Caki2 (cell line): ENCODE measurements at places on chromosomes 1 and 21. TPM values are rescaled to one million over a fixed set of nuclear protein-coding genes. Genes with fewer than 3 reads are reported as not detected.
A peak's percentile ranks its signal among the peaks of the same experiment; 100 is the strongest.

DNA sequence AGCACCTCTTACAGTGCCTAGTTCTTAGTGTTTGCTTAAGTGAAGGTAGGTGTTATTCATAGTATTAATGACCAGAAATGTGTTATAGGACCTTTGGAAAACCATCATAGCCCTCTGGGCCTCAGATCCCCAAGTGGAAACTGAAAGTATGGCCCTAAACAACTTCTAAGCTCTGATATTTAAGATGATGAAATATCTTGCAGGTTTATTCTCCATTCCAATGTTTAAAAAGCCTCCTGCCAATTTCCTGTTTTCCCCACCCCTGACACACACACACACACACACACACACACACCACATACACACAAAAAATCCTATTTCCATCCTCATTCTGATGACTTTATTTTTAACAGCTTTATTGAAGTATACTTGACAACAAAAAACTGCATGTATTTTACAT, 108.2 kb downstream of the DIRAS3 start:
- no peak for DNase-seq

DNA sequence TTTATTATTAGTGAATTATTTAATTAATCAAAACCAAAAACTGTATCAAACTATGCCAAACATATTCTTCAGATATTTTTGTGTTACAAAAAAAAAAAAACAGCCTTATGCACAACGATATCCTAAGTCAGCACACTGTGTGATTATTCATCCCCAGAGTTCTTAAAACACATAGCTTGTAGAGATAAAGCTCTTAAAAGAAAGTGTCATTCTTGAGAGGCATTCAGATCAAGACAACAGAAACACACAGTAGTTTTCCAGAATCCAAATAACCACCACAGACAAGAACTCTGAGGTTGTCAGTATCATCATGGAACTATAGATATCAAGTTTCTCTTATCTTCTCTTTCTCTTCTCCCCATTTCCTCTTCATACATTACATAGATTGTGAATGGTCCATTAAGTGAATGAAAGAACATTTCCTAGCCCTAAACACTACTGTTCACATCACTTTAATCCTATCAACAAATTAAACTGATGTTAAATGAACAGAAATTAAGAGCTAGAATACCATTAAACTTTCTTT, 13.5 kb downstream of the ZZZ3 start:
- no peak for DNase-seq

GRCh38 chr1:89199525-89200031, 836 bp upstream of the GBP4 start:
- no peak for DNase-seq

GRCh38 chr21:42991992-42992740, 17.8 kb downstream of the PKNOX1 start:
- DNase-seq = peak; percentile 80

DNA sequence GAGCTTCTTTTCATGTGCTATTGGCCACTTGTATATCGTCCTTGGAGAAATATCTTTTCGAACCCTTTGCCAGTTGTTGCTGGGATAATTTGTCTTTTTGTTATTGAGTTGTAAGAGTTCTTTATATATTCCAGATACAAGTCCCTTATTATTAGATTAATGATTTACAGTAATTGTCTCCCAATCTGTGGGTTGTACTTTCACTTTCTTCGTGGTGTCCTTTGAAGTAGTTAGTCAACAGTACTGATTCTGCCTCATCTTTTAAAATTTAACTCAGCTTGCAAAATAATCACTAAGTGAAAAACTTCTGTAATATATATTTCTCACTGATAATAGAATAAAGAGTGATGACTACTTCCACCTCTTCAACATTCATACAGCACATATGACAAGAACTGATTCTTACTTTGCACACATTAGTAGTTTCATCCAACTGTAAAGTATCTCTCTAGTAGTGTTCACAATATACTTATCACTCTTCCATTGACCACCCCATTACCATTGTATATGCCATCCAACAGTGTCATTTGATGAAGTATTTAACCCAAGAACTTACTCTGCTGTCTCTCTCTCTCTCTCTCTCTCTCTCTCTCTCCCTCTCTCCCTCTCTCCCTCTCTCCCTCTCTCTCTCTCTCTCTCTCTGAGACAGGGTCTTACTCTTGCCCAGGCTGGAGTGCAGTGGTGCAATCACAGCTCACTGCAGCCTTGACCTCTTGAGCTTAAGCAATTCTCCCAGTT, 104.2 kb upstream of the DMRTA2 start:
- DNase-seq = peak; percentile 23

DNA sequence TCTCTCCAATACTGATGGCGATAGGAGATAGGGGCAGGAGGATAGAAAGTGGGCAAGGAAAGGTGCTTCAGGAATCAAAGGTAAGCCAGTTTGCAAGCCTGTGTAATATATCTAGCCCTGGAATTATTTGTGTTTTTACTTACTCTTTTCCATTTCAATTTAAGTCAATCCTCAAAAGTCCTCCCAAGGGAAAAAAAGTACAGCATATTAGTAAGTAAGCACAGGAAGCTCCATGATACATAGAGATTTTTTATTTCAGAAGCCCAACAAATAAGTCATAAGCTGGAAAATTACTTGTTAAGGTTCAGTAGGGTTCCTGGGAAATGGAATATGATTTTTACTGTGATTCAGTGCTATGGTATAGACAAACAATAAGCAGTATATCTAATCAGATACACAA, 337.7 kb upstream of the DUSP10 start:
- DNase-seq = no peak

DNA sequence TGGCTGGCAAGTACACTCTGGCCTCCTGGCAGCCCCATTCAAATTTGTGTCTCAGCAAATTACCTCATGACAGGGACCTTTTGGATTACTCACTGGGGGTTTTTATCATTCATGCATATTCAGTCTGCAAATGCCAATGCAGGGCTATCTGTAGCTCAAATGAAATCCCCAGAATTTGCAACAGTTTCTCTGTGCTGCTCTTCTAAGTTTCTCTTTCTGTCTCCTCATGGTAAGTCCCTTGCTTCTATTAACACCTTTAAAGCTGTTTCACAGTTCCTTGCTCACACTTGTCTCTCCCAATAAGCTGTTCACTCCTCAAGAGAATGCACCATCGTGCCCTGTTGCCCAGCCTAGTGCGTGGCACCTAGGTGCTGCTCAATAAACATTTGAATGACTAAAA, 3.3 kb upstream of the FAM78B start:
- DNase-seq = no peak

DNA sequence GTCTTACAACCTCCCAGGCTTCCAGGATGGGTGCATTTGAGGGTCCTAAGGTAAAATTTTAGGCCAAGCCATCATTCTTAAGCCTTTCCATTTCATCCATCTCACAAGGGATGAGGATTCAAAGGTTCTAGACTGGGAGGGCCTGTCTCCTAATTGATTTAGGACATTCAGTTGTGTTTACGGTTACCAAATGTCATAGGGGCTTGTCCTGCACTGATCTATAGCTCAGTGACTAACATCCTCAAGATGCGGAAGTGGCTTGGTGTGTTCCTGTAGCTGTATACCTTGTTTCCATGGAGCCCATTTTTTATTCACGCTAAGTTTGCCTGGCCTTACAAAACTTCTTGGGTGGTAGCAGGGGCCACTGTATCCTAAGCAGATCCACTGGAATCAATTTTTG, 52.8 kb downstream of the DUSP10 start:
- no peak for DNase-seq

- no peak for DNase-seq
Observed at GRCh38 chr1:83909687-83910086, 89.2 kb downstream of the TTLL7 start.

- DNase-seq = no peak
Observed at GRCh38 chr1:206863266-206863665, 2.2 kb upstream of the IL20 start.

GRCh38 chr1:12112711-12113161, 49.6 kb downstream of the TNFRSF8 start:
- no peak for DNase-seq

DNA sequence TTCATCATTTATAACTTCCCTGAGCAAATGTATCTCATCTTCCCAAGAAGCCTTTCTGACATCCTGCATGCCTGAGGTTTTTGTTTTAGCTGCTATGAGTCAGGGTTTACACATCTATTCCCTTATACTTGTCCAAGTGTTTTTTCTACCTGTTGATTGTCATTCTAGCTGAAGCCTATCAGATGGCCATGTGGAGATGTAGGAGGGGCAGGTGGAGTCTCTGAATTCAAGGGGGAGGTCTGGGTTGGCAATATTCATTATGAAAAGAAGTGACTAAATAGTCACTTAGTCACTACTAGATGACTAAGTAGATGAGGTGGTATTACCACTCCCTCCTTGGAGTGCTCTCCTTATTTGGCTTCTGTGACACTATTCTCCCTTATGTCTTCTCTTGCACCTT, 52.4 kb downstream of the XCL1 start:
- peak; percentile 98 for DNase-seq

GRCh38 chr1:17296086-17296485, 11.9 kb upstream of the PADI4 start:
- no peak for DNase-seq

GRCh38 chr1:229158341-229158921, 112.5 kb upstream of the RAB4A start:
- DNase-seq = no peak

GRCh38 chr1:6245869-6246496, 2.0 kb downstream of the HES3 start:
- no peak for DNase-seq

GRCh38 chr1:200739702-200740570, 1.2 kb downstream of the CAMSAP2 start:
- no peak for DNase-seq

- no peak for DNase-seq
Observed at GRCh38 chr1:118154220-118154619, 30.8 kb downstream of the SPAG17 start.

DNA sequence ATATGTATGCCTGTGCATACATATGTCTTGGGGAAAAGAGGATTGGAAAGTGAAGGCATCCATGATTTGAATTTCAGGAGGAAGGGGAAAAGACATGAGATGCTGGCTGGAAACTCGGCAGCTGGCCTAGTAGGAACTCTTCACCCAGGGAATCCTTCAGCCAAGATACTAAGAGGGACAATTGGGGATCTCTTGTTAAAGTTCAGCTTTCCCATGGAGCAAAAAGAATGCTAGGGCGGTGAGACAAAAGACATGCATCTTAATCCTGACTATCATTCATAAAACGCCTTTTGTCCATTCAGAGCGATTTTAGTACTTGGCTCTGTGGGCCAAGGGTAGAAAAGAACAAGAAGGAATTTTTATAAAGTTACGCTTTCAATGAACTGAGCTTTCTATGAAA, 20.5 kb downstream of the PDPN start:
- no peak for DNase-seq

GRCh38 chr1:14598498-14599182, at the start of gene KAZN:
Gene KAZN (plus strand): TSS chr1:14598685.
- peak; percentile 72 for DNase-seq

DNA sequence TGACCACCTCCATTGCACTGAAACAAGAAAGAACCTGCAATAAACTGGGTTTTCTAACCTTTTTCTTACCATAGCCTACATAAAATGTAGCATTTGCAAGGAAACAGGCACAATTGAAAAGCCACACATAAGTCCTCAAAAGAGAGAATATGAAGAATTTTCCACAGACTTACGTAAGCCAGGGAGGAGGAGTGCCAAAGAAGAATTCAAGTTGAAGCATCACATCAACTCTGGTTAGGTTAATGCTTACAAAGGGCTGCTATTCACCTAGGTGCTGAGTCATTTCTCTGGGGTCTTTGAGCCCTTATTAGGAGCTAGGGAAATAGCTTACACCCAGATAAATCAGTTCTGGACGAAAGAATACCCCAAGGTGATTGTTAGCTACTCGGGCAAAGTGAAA, 9.6 kb downstream of the OSCP1 start:
- no peak for DNase-seq

- no peak for DNase-seq
Observed at GRCh38 chr1:151184211-151184610, 5.8 kb downstream of the VPS72 start.

GRCh38 chr1:19941206-19941568, 17.8 kb upstream of the PLA2G2E start:
- no peak for DNase-seq

GRCh38 chr1:67577646-67578045, 107.4 kb upstream of the GADD45A start:
- DNase-seq = no peak

DNA sequence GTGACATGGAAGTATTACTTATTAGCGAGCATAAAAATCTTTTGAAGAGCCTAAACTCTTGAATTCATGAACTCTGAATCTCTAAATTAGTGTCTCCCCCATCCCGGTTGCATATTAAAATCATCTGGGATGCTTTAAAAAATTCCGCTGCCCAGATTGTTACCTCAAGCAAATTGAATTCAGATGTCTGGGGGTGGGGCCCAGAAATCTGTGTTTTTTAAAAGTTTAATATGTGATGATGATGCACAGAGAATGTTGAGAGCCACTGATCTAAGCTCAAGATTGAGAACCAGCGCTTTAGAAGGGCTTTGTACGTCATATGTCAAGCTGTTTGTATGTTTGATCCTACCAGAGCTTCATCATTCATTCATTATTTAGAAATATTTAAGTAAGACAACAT, 446.8 kb downstream of the NUF2 start:
- DNase-seq = no peak

DNA sequence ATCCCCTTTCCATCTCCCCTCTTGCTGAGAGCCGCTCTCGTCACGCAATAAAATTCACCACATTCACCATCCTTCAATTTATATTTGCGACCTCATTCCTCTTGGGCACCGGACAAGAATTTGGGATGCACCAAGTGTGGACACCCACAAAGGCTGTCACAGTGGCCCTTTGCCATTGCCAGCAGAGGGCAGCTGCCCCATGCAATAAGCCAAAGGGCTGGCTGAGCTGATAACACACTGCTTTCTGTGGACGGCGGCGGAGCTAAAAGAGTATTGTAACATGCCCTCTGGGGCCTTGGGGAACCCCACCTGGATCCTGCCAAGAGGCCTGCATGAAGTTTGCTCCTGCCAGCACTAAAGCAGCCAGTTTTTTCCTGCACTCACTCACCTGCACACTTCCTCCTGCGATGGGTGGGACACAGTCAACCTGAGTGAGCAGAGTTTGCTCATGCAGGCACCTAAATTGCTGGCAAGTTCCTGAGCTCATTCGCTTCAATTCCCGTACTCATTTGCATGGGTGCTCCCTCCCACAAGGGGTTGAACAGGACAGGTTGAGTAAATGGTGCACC, 792.3 kb upstream of the ADAMTS5 start:
- no peak for DNase-seq

GRCh38 chr21:16587141-16587581, 857.4 kb downstream of the USP25 start:
- DNase-seq = peak; percentile 66

DNA sequence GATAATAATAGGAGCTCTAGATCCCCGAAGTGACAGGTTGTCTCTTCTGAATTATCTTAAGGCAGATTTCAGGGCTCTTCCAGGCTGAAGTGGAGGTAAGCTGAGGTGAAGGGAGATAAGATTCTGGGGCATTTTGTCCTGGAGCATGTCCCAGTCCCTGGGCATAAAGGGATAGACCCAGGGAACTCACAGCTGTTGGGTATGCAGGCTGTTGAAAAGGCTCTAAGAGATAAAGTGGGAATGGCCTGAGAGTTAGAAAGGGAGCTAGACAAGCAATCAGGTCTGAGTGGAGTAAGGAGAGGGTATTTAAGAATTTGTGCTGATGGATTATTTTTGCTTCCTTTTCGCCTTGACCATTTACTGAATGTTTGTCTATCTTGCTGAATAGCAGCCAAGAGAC, 123.7 kb downstream of the NOS1AP start:
- DNase-seq = no peak

Gene GPR25
- not detected in 2 replicates for total RNA-seq

Gene TSSK3
- not detected in 2 replicates for total RNA-seq

Gene FCAMR
- 0.14 TPM in 1 of 2 replicates, not detected in the other for total RNA-seq

Gene ELF3
- 251 and 255 TPM in 2 replicates for total RNA-seq

Gene C1QB
- total RNA-seq = not detected in 2 replicates

Gene SSX2IP
- 13.8 and 21.4 TPM in 2 replicates for total RNA-seq

Gene PTGFRN
- total RNA-seq = 20.7 and 26.4 TPM in 2 replicates

Gene LIN28A
- not detected in 2 replicates for total RNA-seq

Gene SH2D1B
- total RNA-seq = not detected in 2 replicates

Gene MMEL1
- 1.5 TPM in 1 of 2 replicates, not detected in the other for total RNA-seq
